Ascending aorta (tissue), 2 donors: ENCODE measurements at places on chromosomes 7 and 10.

GRCh38 chr10:93458821-93459257, 23.3 kb downstream of the MYOF start:
- DNase-seq, result peak; percentile 81

DNA sequence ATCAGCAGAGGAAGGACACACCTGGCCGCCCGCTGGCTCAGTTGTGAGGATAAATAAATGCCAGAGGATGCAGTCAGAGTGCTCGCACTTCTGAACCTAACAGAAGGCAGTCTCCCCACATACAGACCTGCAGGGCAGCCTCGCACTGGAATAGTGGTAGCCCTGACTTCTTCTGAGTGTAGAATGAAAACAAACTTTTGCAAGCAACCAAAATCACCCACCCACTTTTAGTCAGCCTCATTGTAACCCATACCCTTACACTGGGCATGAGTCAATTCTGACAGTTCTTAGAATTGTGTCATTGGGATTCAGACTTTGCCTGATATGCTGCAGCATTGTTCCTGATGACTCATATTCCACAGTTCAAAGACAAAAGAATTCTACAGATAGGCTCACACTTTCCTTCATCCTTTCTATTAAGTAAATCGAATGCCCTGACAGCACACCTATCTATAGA, 167.0 kb upstream of the CDK1 start:
- DNase-seq, result no peak

GRCh38 chr10:10208196-10208595, 809.5 kb upstream of the CELF2 start:
- DNase-seq, result no peak

- no peak for DNase-seq
These were observed 137.5 kb upstream of the LAMB4 start for GRCh38 chr7:108267615-108268014.

DNA sequence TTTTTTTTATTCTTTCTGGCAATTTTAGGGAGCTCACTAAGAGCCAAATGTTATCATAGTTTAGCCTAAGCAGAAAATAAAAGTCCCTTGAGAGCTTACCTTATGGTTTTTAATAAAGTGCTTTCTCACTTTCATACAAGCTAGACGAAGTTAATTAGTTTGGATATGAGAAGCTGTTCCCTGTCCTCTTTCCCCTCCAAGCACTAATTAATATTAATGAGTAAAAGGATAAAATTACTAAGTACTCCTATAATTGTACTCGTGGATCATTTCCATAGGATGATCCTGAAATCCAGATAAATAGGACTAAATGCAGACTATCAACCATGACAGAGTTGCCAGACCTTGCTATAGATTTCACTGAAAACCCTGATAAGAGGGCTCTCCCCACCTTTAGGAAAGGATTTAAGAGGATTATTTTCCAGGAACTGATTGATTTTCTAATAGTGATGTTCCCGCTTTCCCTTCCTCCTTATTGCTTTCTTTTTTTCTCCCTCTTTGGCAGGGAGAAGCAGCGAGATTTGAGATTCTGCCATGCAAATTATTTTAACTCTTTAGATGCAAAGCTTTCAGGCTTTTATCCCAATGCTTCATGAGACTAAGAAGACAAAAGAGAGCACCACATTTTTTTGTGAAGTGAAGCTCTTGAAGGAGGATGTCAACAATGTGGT, 58.3 kb upstream of the HECW1 start:
- no peak for DNase-seq

DNA sequence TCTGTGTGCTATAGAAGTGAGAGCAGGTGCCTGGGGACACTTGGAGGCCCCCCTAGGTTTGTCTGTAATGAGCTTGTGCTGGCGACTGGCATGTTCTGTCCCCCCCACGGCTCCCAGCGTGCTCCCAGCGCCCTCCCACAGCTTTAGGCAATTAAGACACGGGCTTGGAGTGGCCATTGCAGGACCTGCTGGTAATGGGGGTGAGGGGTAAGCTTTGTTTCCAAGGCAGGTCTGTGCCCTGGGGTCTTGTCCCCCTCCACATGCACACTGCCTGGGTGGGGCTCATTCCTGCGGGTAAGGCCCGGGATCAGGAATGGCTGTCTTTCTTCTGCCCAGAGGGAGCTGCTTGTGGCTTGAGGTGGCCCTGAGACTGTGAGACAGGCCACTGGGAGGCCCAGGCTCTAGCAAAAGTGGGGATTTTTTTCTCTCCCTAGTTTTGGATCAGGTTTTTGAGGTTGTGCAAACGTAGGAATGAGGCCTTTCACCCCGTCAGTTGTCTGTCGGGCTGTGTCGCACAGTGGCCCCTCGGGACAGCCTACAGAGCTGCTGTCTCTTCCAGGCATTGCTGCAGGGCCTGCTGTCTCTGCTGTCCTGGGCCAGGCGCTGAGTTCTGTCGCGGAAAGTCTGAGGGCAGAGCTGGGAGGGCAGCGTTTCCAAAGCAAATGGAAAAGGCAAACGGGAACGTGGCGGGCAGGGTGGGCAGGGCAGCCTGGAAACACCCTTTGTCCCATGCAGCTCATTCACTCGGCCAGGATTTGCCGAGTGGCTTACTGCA, 107.4 kb downstream of the LHPP start:
- no peak for DNase-seq

DNA sequence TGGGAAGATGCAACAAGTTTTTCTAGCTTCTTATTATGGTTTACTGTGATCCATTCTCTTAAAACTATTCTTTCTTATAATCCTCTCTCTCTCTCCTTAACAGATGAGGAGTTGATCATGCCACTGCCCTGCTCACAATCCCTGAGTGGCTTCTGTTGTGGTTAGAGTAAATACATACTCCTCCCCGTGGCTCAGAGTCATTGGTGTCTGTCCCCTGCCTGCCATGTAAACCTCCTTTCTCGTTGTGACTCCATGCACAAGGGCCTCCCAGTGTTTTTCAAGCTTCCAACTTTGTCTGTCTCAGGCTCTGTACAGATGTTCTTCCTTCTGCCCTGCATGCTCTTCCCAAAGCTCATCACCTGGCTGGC, 20.4 kb downstream of the CCNY start:
- no peak for DNase-seq

- DNase-seq, result no peak
These were observed 60.7 kb upstream of the FOXK1 start for GRCh38 chr7:4621396-4621795.

GRCh38 chr7:5423306-5423975, at the start of gene TNRC18:
Gene TNRC18 (minus strand): TSS chr7:5423834. CDS start chr7:5421246, 2,588 bp downstream.
- no peak for DNase-seq

DNA sequence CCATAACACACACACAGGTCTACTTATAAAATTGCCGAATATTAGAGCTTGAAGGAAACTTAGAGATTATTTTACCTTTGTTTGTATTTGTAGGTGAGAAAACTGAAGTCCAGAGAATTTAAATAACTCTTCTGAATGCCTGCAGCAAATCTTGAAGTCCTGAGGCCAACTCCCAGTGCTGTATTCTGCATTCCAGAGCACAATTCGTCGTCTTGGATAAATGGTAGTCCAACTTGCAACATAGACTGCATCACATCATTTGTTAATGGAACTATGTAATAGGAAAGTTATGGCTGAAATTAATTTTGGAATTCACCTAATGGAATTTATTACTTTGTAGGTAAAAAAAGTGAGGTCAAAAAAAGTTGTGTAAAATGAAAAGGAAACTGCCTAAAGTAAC, 37.3 kb upstream of the SEMA3D start:
- no peak for DNase-seq

DNA sequence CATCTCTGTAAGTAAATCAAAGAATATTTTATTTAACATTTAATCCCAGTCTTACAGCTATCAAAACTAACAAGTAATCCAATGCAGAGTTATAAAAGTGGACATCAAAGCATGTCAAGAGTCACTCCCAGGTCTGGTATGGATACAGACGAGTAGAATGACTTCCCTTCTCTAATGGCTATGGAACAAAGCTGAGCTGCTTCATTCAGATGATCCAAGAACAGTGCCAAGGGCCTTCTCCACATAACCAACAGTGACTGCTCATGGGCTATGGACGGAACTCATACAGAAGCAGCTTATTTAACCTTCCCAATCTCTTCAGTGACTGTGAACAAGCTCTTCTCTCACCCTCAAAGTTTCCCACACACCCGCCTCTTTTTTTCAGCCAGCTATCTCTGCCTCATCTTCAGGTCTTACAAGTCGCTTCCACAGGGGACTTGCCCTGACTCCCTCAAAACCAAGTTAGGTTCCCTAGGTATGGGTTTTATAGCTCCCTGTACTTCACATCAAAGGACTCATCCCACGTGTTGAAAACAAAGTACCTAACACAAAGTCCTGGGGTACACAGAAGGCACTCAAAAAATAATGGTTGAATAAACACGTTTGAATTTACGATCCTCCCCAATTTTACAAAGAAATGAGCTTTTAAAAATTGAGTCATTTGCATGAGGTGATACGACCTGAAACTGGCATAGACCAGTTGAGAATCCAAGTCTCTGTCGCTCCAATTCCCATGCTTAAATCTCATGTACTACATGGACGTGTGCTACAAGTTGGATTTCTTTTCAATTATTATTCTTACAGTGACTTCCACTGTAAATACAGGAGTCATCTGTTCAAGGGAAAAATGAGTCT, 3.1 kb downstream of the USP6NL start:
- no peak for DNase-seq

- peak; percentile 22 for DNase-seq
These were observed 33.2 kb downstream of the CDH23 start for GRCh38 chr10:71429929-71430328.

DNA sequence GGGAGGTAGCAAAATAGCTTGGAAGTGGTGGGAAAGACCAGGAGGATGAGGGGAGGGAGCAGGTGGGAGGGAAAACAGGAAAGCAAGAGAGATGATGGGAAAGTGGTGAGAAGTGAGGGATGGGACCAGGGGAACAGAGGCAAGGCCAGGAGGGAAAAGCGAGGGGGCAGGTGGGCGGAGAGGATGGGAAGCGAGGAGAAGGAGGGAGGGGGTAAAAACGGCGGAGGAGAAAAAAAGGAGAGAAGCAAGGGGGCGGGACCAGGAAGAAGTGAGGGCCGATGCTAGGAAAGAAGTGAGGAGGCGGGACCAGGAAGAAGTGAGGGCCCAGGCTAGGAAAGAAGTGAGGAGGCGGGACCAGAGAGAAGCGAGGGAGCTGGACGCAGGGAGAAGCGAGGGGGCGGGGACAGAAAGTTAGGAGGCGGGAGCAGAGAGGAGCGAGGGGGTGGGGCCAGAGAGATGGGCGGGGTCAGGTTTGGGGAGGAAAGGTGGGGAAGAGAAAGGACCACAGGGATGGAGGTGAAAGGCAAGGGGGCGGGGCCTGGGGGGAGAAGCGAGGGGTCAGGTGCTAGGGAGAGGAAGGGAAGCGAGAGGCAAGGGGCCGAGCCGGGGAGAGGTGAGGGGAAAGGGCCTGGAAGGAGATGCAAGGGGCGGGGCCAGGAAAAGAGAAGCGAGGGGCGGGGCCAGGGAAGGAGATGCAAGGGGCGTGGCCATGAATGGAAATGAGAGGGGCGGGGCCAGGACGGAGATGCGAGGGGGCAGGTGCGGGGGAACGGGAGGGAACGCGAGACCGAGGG, 984 bp downstream of the SMURF1 start:
- peak; percentile 79 for DNase-seq

DNA sequence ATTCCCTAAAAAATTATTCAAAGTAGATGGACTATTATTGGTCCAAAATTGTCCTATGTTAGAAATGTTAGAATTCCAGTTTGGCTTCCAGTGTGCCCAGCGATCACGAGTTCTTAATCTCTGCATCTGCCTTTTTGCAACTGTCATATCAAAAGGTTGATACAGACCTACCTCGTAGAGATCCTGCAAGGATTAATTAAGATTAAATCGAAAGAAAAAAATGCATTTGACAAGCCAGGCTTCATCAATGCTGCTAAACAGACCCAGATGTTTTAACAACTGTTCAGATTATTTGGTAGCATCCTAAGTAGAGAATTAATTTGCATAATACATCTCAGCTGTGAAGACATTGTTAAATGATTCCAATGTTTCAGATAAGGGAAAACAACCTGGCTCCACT, 336.5 kb downstream of the CRPPA start:
- no peak for DNase-seq

DNA sequence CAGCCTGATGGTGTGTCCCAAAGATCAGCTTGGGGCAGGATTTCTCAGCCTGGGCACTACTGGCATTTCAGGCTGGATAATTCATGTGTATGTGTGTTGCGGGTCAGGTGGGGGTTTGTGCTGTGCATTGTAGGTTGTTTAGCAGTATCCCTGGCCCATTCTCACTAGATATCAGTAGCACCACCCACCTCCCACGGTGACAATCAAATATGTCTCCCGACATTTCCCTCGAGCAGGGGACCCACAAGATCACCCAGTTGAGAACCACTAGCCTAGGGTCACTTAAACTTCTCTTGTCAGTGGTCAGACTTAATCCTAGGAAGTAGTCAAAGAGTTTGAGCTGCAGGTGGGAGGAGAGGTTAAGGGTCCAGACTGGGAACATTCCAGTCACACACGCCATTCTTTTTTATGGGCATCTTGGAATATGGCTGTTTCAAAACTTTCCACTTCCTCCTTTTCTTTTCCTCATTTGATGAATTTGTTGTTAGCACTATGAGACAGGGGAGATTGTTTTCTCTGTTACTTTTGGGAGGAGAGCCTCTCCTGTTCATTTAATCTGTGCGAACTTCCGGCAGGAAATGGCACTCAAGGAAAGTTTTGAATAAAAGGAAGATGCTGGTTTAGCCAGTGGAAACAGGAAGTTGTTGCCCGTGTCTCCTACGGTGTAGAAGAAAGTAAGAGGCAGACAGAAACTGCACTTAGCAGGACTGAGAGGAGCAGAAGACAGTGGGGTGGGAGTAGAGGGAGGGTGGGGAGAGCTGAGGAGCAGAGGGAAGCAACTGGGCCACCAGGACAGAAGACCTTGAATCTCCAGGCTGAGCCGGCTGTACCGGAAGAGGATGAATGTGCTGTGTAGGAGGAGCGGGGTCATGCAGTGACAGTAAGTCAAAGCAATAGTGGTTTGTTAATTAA, 17.6 kb upstream of the EXOC6 start:
- DNase-seq, result no peak

DNA sequence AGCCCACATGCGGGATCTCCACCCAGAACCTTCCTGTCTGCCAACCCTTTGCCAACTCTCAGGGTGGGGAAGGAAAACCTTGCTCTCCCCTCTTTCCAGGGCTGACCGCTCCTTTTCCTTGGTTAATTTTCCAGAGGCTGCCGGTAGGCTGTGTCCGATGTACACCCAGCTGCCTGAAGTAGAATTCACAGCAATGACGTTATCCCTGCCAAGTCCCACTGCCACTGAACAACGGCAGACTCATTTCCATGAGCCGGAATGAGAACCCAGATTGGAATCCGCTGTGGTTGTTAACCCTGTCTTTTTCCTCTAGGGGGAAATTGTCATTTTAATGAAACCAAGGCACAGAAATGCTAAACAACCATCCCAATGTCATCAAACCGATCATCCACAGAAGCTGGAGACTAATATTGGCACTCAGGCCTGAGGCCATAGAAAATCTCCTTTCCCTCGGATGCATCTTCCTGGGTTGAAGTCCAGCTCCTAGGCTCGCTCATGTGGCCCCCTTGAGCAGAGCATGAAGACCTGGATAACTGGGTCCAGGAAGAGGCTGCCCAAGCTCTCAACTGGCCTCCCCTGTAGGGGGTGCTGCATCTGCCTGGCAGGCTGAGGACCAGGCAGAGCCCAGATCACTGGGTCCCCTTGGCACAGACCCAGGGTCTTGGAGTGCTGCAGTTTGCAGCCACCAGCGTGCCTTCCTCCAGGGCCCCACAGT, 30.4 kb downstream of the KLRG2 start:
- DNase-seq, result peak; percentile 73

- DNase-seq, result no peak
These were observed 779 bp downstream of the C1QL3 start for GRCh38 chr10:16520900-16521299.

- DNase-seq, result no peak
These were observed 88.1 kb downstream of the GSAP start for GRCh38 chr7:77327932-77328628.
